ENCODE measurements at places on chromosomes 7 and 10.

- DNase-seq, result no peak
Observed at GRCh38 chr10:78038105-78038504, 4.4 kb downstream of the RPS24 start.

- no peak for DNase-seq
Observed at GRCh38 chr10:47022311-47023131, 111.3 kb downstream of the PTPN20 start.

- no peak for DNase-seq
Observed at GRCh38 chr7:120825576-120825975, 32.4 kb downstream of the TSPAN12 start.

GRCh38 chr7:15488401-15488800, 73.4 kb downstream of the AGMO start:
- DNase-seq, result no peak

GRCh38 chr10:72318418-72319262, 36.1 kb downstream of the DNAJB12 start:
- peak; percentile 34 for DNase-seq

DNA sequence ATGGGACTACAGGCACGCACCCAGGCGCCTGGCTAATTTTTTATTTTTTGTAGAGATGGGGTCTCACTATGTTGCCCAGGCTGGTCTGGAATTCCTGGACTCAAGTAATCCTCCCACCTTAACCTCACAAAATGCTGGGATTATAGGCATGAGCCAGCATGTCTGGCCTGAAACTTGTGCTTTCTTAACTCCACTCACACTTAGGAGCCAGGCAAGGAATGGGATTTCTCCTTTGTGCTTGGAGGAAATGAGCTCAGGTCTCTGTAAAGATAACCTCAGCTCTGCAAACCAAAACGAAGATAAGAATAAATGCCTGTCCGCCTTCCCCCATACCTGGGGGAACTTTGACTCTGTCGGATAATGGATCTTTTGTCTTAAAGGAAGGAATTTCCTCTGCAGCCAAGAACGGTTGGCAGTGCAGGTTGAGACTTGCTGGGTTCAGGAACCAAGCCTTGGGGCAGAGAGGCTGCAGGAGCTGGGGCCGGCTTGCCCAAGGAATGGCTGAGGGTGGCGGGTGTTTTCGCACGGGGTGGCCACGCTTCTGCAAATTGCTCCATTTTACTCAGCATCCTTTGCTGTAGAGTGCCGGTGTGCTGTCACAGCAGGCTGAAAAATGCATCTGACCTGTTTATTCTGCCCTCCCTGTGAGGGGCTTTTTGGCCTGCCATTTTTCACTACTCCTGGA, 174.2 kb downstream of the KIAA1217 start:
- no peak for DNase-seq

GRCh38 chr7:69994886-69995542, 396.7 kb downstream of the AUTS2 start:
- DNase-seq, result no peak

DNA sequence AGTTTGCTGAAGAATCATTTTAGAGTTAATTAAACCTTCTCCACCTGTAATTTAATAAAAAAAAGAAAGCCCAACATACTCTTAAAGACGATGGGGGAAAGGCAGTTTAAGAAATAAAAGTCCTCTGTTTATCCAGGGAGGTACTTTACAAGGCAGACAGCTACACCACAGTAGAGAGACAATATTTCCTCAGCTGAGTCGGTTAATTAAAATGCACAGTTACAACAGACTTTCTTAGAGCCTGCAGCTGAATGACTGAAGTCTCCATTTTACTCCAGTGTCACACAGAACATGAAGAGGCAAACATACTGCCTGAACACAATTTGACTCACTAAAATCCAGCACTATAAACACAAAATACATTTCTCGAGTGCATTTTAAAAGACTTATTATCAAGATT, 15.1 kb downstream of the LRRTM3 start:
- no peak for DNase-seq

- DNase-seq, result peak; percentile 84
Observed at GRCh38 chr10:61733358-61733940, 70.7 kb downstream of the CABCOCO1 start.

GRCh38 chr7:30201161-30201666, 66.4 kb downstream of the MTURN start:
- DNase-seq, result no peak

DNA sequence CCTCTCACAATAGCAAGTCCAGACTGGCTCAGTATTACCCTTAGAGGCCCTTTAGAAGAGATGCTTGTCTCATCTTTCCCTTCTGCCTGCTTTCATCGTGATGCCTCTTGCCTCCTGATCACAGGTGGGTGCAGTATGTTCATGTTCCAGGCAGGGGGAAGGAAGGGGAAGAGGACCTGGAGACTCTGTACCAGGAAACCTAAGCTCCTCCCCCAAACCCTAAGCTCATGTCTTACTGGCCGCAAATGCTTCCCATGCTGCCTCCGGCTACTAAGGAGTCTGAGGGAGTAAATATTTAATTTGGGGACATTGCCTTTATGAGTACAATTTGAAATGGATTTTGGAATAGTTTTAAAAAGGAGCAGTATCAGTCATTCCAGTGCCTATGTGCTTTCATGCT, 192.6 kb downstream of the CDCA7L start:
- DNase-seq, result no peak

DNA sequence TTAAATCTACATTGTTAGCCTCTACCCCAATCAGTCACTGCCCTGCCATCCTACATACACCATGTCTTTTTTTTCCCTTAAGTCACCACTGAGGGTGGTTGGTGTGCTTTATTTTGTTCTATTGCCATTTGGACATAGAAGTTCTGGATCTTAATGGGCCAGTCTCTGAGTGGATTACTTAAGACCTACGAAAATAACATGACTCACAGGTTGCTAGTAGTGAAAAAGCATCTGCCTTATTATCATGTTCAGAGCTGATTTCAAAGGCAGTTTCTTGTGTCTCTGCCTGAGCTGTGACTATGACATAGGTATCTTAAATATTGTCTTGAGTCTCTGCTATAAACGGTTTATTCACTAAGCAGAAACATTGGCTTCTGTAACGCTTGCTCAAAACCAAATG, 410.8 kb downstream of the MDFIC start:
- no peak for DNase-seq

DNA sequence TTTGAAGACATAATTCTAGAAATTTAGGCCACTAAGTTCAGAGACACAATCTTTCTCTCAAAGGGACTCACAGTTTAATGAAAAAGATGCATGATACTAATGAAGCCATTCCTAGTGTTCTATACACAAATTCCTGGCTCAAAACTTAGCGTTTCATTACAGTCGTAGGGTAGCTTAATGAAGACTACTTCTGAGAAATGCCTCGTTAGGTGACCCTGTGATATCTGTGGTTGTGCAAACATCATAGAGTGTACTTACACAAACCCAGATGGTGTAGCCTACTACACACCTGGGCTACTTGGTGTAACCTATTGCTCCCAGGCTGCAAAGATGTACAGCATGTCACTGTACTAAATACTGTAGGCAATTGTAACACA, 488 bp upstream of the CHCHD3 start:
- no peak for DNase-seq

DNA sequence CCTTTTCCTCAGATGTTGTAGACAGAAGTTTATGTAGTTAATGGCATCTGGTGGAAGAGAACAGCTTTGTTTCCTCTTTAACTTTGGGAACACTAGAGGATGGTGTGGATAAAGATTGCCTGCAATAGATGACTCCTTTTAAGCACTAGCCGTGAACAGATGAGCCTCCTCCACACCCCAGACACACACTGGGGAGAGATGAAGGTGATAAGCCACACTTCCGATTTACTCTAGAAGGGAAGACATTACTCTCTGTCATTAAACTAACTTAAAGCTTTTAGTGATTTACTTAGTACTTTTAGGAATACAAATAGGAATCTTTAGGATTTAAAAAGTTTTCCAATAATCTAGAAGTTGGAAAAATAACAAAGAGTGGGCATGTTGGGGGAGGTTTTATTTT, 6.8 kb downstream of the HSPA14 start:
- no peak for DNase-seq

GRCh38 chr7:69510114-69510513, 88.2 kb upstream of the AUTS2 start:
- DNase-seq, result no peak

GRCh38 chr7:100731937-100732636, 1.3 kb upstream of the ZAN start:
- DNase-seq, result no peak

DNA sequence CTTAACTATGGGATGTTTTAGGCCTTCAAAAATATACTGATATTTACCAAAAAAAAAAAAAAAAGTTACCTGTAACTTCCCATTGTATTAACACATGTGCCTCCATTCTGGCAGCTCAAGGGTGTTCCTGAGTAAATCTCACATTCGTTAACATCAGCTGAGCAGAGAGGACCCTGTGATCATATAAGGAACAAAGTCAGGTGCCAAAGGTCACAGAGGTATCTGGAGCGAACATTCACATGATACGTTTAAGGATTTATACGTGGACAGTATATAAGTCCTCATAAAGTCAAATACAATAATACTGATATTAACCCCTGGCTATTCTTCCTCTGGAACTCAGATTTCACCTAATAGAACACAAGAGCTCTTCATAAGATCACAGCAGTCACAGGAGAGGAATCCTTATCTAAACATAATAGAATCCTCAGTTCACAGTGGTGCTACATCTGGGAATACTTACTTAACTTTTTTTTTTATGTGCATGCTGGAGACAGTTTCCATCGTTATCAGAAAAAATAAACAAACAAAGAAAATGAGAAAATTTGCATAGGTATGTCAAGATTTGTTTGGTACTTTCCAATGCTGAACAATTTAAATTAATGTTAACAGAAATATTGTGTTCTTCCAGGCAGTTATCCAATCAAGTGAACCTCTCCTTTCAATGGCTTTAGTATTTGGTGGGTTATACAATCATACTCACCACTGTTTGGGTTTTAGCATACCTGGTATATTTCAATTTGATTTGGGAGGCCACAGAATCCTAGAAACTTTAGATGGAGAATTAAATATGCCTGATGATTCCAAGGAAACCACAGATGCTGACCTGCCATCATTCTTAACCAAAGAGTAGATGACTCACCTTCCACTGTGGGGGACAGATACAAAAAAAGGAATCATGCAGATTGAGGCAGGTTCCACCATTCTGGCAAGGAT, 6.6 kb downstream of the CUBN start:
- no peak for DNase-seq

- DNase-seq, result no peak
Observed at GRCh38 chr7:55536619-55537457, 35.5 kb downstream of the VOPP1 start.

DNA sequence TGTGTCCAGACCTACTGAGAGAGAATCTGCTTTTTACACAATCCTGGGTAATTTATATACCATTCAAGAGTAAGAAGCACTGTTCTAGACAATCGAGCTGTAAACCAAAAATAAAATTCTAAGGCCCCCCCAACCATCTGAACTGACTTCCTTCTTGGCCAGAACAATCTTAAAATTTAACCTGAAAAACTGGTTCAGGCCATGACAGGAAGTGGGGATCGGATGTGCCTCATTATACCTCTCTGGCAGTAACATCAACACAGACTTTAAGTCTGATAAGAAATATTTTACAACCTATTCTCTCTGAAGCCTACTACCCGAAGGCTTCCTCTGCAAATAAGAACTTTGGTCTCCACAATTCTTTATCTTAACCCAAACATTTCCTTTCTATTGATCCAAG, 75.2 kb upstream of the KIF5B start:
- DNase-seq, result no peak

- no peak for DNase-seq
Observed at GRCh38 chr7:148733496-148733895, 34.8 kb downstream of the CUL1 start.

DNA sequence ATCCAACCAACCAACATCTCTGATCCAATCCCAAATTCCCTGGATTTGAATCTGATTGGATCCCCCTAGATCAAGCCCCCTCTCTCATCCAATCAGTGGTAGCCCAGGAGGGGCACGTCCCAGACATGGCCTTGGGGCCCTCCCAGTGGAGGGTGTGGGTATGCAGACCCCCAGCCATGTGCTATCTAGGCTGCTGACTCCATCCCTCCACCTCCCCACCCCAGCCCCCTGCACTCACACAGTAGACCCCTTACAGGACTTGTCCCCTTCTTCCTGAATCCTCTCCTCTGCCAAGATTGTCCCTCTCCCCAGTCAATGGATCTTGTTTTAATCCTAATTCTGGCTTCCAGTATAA, 153.4 kb downstream of the OAT start:
- no peak for DNase-seq

GRCh38 chr7:24939416-24939815, 40.6 kb downstream of the OSBPL3 start:
- DNase-seq, result peak; percentile 27

DNA sequence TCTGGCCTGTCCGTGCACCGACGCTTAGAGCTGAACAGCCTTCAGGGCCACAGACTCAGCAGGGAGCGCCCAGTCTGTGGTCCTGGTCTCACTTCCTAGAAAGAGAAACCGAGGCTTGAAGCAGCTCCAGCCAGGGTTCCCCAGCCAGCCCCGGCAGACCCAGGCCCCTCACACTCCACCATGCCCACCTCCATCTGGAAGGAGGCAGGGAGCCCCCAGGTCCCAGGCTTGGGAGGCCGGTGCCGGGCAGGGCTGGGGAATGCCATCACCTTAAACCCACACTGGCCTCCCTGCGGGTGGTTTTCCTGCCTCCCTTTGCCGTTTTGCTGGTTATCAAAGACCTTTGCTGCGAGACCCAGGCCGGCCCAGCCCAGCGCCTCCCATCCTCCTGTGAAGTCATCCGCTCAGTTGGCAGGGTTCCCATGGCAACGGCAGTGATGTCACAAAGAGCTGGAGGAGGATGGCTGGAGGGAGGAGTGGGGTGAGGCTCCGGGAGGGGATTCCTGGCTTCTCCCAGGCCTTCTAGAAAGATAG, 24.0 kb downstream of the ELFN1 start:
- no peak for DNase-seq

- no peak for DNase-seq
Observed at GRCh38 chr7:1224086-1224716, 8.5 kb upstream of the UNCX start.

GRCh38 chr7:71659622-71660021, 527.7 kb downstream of the GALNT17 start:
- DNase-seq, result no peak

- DNase-seq, result no peak
Observed at GRCh38 chr10:132469197-132469884, 68.2 kb upstream of the INPP5A start.

GRCh38 chr7:2082139-2082998, 150.4 kb downstream of the MAD1L1 start:
- DNase-seq, result no peak

- no peak for DNase-seq
Observed at GRCh38 chr7:113825832-113826231, 93.0 kb downstream of the PPP1R3A start.

DNA sequence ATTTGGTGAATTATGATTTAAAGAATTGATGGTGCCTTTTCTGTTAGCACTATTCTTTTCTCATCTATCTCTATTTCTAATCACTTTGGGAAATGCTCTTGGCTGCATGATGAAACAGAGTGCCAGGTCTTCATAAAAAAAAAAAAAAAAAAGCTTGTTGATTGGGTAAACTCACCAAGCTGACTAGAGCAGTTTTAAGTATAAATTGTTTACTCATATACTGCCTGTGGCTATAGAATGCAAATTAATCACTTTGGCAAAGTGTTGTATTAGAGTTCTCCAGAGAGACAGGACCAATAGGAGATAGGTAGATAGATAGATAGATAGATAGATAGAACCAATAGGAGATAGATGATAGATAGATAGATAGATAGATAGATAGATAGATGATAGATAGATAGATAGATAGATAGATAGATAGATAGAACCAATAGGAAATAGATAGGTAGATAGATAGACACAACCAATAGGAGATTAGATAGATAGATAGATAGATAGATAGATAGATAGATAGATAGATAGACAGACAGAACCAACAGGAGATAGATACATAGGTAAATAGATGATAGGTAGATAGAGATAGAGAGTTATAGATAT, 20.1 kb upstream of the TBXAS1 start:
- no peak for DNase-seq
